ENCODE measurements at places on chromosomes 4 and X. TPM values are rescaled to one million over a fixed set of nuclear protein-coding genes. Genes with fewer than 3 reads are reported as not detected.
A peak's percentile ranks its signal among the peaks of the same experiment; 100 is the strongest.

GRCh38 chr4:27176400-27176799 lies 315.8 kb downstream of the STIM2 start:
- no peaks in the 10 kb centered on the region for H3K27me3 ChIP-seq
- H3K4me3 ChIP-seq: no peak overlapping the region
- peaks cover 4% of the 10 kb centered on the region for H3K4me1 ChIP-seq
- H3K27ac ChIP-seq: no peak overlapping the region
- H3K36me3 ChIP-seq: no peaks in the 10 kb centered on the region

DNA sequence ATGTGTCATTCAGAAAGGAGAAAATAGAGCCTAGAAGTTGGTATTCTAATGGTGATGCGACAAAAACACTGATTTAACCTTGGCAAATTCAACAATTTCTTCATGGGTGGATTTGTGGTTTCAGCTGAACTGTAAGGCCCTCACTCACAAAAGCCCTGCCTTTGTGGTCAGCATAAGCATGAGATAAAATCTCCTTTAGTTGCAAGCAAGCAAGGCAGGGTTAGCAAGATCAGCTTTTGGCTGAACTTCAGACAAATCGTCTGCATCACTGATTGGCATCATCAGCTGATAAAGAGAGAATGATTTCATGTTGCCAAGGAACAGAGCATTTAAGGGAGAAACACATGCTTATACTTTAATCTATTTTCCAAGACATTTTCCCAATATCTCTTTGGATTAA lies 2582.2 kb downstream of the PCDH7 start:
- no peak overlapping the region for H3K27ac ChIP-seq
- no peaks in the 10 kb centered on the region for H3K36me3 ChIP-seq
- no peaks in the 10 kb centered on the region for H3K4me1 ChIP-seq
- H3K27me3 ChIP-seq: no peaks in the 10 kb centered on the region
- no peak overlapping the region for H3K4me3 ChIP-seq
- no peak for DNase-seq

NUP62CL gene
- 7.6 TPM for polyA plus RNA-seq

- H3K27ac ChIP-seq: no peak overlapping the region
- H3K4me1 ChIP-seq: peaks cover 3% of the 10 kb centered on the region
- H3K27me3 ChIP-seq: peaks cover 18% of the 10 kb centered on the region
- H3K4me3 ChIP-seq: no peak overlapping the region
Measured at GRCh38 chr4:108830509-108831244, 67.8 kb upstream of the ETNPPL start.

DNA sequence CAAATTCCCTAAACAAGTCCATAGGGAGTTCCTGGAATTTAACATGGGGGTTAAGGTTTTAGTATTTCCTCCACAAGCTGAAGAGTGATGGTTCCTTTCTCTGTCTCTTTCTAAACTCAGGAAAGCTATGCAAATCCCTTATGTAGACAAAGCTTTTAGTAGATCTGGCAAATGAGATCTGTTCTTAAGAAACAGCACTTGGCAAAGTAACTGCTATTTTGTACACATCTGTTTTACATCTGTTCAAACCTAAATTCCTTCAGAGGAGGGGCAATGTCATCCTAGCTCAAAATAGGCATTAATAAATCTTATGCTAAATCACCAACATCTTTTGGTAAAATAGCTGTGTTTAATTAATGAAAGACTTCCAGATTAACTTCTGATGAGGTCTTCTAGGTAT lies 137.8 kb upstream of the TBC1D9 start:
- no peaks in the 10 kb centered on the region for H3K36me3 ChIP-seq
- no peak overlapping the region for H3K4me3 ChIP-seq
- DNase-seq: no peak
- no peaks in the 10 kb centered on the region for H3K4me1 ChIP-seq
- H3K27me3 ChIP-seq: no peaks in the 10 kb centered on the region

GRCh38 chr4:176981551-176981950 lies 188.8 kb upstream of the VEGFC start:
- H3K36me3 ChIP-seq: no peaks in the 10 kb centered on the region
- no peaks in the 10 kb centered on the region for H3K4me1 ChIP-seq
- H3K27me3 ChIP-seq: no peaks in the 10 kb centered on the region
- no peak for DNase-seq

GRCh38 chrX:148691456-148691855 lies 191.0 kb downstream of the AFF2 start:
- DNase-seq: no peak
- H3K27ac ChIP-seq: no peak overlapping the region
- no peaks in the 10 kb centered on the region for H3K4me1 ChIP-seq
- H3K4me3 ChIP-seq: no peak overlapping the region
- H3K27me3 ChIP-seq: no peaks in the 10 kb centered on the region

- H3K27me3 ChIP-seq: no peaks in the 10 kb centered on the region
- H3K4me1 ChIP-seq: no peaks in the 10 kb centered on the region
- DNase-seq: no peak
- no peaks in the 10 kb centered on the region for H3K36me3 ChIP-seq
- H3K27ac ChIP-seq: no peak overlapping the region
Measured at GRCh38 chrX:132900633-132901293, 57.7 kb downstream of the HS6ST2 start.

NAA10 gene
- 73.6 TPM for polyA plus RNA-seq

DNA sequence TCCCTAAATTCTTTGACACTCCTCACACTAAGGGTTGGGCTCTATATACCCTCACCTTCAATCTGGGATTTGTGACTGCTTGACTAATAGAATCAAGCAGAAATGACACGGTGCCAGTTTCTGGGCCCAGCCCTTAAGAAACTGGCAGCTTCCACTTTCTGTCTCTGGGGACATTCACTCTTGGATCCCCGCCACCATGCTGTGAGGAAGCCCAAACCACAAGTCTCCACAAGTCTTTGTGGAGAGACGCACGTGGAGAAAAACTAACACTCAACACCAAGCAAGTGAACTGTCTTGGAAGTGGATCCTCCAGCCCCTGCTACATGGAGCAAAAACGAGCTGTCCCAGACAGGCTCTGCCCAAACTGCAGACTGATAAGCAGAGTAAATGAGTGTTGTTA lies 1.1 kb upstream of the EDNRA start:
- H3K36me3 ChIP-seq: no peaks in the 10 kb centered on the region
- DNase-seq: no peak
- H3K27me3 ChIP-seq: peaks cover 17% of the 10 kb centered on the region
- no peaks in the 10 kb centered on the region for H3K4me1 ChIP-seq
- no peak overlapping the region for H3K4me3 ChIP-seq

- H3K27ac ChIP-seq: no peak overlapping the region
- H3K36me3 ChIP-seq: no peaks in the 10 kb centered on the region
- no peak for DNase-seq
- no peak overlapping the region for H3K4me3 ChIP-seq
- no peaks in the 10 kb centered on the region for H3K4me1 ChIP-seq
Measured at GRCh38 chr4:127503111-127503510, 129.6 kb upstream of the INTU start.

- no peak for DNase-seq
- no peaks in the 10 kb centered on the region for H3K36me3 ChIP-seq
- H3K4me3 ChIP-seq: no peak overlapping the region
- peaks cover 6% of the 10 kb centered on the region for H3K4me1 ChIP-seq
- no peak overlapping the region for H3K27ac ChIP-seq
- H3K27me3 ChIP-seq: peaks cover 6% of the 10 kb centered on the region
Measured at GRCh38 chrX:68686097-68686977, 38.9 kb downstream of the STARD8 start.

GRCh38 chr4:77010841-77011354 lies 61.3 kb downstream of the SEPTIN11 start:
- H3K4me3 ChIP-seq: no peak overlapping the region
- peaks cover 40% of the 10 kb centered on the region for H3K36me3 ChIP-seq
- H3K27ac ChIP-seq: no peak overlapping the region
- DNase-seq: no peak
- H3K27me3 ChIP-seq: no peaks in the 10 kb centered on the region

- peaks cover 4% of the 10 kb centered on the region for H3K4me1 ChIP-seq
- H3K27me3 ChIP-seq: no peaks in the 10 kb centered on the region
- no peak for DNase-seq
Measured at GRCh38 chr4:139764686-139765310, 99.2 kb downstream of the MGST2 start.

DNA sequence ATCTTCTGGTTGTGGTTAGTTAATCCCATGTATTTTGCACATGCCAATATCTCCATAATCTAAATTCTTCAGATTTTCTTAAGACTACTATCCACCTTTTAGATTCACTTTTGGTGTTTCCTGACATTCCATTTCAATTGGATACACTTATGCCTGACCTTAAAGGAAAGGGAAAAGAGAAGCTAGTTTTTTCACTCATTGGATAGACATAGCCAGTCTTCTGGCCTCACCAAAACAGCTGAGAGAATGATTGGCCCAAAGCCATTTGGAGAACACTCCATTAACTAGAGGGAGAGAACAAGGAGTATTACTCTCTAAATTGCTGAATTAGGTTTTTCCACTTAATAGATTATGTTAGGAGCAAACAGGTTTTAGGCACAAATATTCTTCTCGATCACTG lies 4.0 kb downstream of the PRPS1 start:
- H3K4me3 ChIP-seq: no peak overlapping the region
- no peaks in the 10 kb centered on the region for H3K36me3 ChIP-seq
- H3K4me1 ChIP-seq: no peaks in the 10 kb centered on the region
- no peak for DNase-seq
- H3K27me3 ChIP-seq: no peaks in the 10 kb centered on the region

- no peaks in the 10 kb centered on the region for H3K36me3 ChIP-seq
- H3K4me1 ChIP-seq: peaks cover 28% of the 10 kb centered on the region
- H3K4me3 ChIP-seq: no peak overlapping the region
Measured at GRCh38 chr4:183411291-183411861, 33.1 kb upstream of the CDKN2AIP start.

POU4F2 gene
- not detected for polyA plus RNA-seq

RASGEF1B gene
- 30.6 TPM for polyA plus RNA-seq

DNAJB14 gene
- 30.8 TPM for polyA plus RNA-seq

RFC1 gene
- 40.8 TPM for polyA plus RNA-seq

- no peaks in the 10 kb centered on the region for H3K36me3 ChIP-seq
- no peaks in the 10 kb centered on the region for H3K4me1 ChIP-seq
- DNase-seq: no peak
- H3K4me3 ChIP-seq: no peak overlapping the region
- no peak overlapping the region for H3K27ac ChIP-seq
- no peaks in the 10 kb centered on the region for H3K27me3 ChIP-seq
Measured at GRCh38 chrX:67346225-67346624, 197.6 kb upstream of the AR start.

DNA sequence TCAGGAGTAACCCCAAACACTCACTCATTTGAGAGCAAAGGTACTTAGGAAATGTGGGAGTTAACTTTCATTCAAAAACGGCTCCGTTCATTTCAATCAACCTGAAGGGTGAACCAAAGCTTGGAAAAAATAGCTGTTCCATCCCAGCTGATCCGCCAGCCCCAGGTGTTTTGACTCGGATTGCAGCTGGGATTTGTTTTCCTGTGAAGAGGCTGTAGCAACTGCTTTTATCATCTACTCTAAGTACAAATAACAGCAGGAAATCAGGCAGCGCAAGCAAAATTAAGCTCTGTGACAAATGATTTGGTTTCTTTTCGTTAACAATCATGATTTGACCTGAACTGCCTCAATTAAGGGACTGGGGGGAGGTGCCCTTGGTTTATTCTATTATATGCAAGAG lies 154.7 kb downstream of the BEND2 start:
- H3K36me3 ChIP-seq: no peaks in the 10 kb centered on the region
- H3K27ac ChIP-seq: no peak overlapping the region
- H3K27me3 ChIP-seq: no peaks in the 10 kb centered on the region
- no peaks in the 10 kb centered on the region for H3K4me1 ChIP-seq

DNA sequence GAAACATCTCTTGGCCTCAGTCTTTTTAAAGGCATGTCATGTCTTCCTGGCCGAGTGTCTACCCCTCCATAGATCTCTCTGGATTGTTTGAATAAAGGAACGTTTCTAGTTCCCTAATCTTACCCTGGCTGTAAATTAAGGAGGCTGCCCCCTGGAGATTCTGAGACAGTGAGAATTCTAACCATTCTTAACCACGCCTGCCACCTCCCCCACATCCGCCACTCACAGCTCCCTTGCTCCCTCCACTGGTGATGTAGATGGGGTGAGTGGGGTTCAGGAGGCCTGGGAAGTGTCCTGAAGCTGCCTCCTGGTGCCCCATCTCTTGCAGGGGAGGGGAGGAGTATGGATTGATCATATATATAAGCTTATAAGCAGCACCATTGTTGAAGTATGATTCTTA lies 48.0 kb upstream of the TRIM2 start:
- H3K27ac ChIP-seq: peak overlapping the region; percentile 85
- no peak overlapping the region for H3K4me3 ChIP-seq
- H3K27me3 ChIP-seq: no peaks in the 10 kb centered on the region
- DNase-seq: no peak

DNA sequence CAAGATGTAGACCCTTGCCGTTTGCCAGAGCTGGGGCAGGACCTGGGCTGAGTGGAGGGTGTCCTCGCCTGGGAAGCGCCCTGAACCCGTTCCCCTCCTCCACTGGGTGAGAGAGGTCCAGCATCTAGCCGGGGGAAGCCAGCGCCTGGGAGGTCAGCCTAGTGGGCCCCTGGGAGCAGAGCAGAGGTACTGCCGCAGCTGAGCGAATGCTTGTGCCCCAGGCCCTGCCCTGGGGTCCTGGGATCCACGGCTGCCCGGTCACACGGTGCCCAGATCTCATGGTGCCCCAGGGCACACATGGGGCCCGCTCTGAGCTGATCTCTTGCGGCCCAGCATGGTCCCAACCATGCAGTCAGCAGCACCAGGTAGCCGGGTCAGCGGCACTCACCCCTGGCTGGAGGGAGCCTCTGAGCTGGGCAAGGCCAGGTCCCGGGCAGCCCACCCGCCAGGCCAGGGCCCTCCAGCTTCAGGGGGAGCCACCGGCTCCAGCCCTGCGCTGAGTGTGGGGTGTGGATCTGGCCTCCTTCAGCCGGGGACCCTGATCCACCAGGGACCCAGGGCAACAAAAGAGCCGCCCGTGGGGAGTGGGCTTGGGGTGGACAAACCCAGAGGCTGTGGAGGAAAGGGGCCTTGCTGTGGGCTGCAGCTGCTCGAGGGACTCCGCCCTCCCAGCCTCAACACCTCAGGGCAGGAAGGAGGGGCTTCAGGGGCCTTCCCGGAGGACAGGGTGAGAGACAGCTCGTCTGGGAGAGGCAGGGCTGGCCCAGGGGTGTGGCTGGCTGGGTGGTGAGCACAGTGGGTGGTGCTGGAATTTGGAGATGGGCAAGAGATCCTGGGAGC lies 4.1 kb upstream of the CPLX1 start:
- DNase-seq: no peak
- no peak overlapping the region for H3K27ac ChIP-seq
- H3K4me3 ChIP-seq: no peak overlapping the region
- peaks cover 53% of the 10 kb centered on the region for H3K27me3 ChIP-seq
- no peaks in the 10 kb centered on the region for H3K36me3 ChIP-seq

SLC34A2 gene
- polyA plus RNA-seq: 2.0 TPM

DNA sequence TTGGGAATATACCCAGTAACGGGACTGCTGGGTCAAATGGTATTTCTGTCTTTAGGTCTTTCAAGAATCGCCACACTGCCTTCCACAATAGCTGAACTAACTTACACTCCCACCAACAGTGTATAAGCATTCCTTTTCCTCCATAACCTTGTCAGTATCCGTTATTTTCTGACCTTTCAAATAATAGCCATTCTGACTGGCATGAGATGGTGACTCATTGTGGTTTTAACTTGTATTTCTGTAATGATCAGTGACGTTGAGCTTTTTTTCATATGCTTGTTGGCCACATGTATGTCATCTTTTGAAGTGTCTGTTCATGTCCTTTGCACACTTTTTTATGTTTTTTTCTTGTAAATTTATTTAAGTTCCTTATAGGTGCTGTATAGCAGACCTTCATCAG lies 81.2 kb downstream of the ADAM29 start:
- H3K4me1 ChIP-seq: no peaks in the 10 kb centered on the region
- no peaks in the 10 kb centered on the region for H3K27me3 ChIP-seq
- no peak overlapping the region for H3K4me3 ChIP-seq
- DNase-seq: no peak
- H3K36me3 ChIP-seq: no peaks in the 10 kb centered on the region

Measured in large intestine (tissue), 12 donors.